ENCODE measurements at places on chromosomes 4 and X.

DNA sequence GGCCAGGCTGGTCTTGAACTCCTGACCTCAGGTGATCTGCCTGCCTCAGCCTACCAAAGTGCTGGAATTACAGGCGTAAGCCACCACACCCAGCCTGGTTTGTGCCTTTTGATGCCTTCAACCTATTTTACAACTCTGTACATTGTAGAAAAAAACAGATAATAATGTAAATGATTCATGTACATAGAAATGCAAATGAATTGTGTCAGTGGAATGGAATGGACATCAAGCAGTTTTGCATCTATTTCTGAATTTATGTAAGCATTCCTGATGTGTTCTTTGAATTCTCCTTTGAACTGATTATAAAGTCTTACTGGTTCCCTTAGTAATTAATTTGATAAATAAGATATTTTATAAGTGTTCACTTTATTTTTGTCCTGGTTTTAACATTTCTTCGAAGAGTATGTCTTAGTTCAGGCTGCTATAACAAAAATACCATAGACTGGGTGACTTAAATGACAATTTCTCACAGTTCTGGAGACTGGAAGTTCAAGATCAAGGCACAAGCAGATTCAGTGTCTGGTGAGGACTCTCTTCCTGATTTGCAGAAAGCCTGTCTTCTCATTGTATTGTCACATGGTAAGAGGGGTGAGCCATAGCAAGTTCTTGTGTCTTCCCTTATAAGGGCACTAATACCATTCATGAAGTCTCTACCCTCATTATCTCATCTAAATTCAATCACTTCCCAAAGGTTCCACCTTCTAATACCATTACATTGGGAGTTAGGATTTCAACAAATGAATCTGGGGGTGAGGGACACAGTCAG, 162.2 kb upstream of the S100G start:
- no peak for DNase-seq

DNA sequence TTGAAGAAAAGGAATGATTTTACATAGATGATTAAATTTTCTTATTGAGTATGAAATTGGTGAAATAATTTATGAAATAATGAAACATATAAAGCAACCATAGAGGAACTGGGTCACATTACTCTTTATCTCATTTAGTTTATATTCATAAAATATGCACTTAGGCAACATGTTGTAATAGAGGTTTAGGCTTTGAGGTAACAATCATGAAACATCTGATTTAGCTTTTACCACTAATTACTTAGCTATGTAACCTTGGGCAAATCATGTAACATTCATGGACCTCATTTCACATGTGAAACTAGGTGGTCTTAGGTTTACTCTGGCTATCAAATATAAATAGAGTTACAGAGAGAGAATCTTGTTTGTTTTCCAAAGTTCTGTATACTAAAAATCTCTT, 54.5 kb upstream of the SMARCA5 start:
- DNase-seq: no peak

GRCh38 chr4:69823048-69823447, 36.9 kb downstream of the SULT1E1 start:
- no peak for DNase-seq

- DNase-seq: no peak
Observed at GRCh38 chrX:108071578-108071977, 19.8 kb downstream of the PSMD10 start.

GRCh38 chr4:133058701-133059100, 90.4 kb upstream of the PCDH10 start:
- no peak for DNase-seq

DNA sequence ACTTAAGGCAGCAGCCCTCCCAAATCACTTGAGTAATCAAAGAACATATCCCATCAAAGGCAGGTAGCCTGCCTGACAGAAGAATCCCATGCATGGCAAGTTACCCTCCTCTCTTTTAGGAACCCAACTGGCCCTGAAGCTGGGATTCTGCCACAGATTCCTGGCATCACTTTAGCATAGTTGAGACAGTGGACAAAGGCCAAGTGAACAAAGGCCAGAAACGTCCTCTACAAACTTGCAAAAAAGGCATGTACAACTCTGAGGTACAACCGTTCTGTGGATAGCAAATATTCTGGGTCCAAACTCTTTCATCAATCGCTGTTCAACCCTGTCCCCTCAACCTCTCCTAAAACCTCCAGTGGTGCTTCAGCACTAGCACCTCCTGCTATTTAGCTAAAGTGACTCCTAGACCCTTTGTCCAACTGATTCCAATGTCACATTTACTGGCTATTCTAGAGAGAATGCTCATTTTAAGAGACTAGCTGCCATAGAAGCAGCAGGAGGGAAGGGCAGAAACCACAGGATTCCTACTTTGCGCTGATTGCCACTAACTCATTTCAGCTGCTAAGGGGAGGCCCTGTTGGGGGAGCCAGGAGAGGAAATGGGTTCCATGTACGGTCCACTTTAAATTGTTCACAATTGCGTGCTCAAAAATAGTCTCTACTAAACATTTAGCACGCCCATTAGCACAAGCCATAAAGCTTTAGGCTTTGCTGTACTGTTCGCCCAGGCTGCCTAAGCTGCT, 105.9 kb downstream of the SHROOM4 start:
- DNase-seq: no peak

DNA sequence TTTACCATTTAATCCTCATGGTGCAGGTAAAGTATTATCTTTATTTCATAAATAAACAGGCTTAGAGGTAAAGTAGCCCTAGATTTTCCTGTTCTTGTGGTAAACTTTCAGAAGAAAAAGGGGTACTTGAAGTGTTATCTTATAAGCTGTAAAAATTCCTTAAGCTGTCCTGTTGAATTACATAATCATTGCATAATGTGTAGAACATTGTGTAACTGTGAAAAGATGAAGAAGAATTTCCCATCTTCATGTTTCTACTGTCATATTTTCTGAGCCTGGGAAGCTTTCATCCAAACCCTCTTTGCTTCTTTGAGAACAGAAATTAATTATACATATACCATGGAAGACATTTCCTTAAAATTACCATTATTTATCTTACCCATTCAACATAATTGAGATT, 90.5 kb downstream of the ELOVL6 start:
- DNase-seq: peak; percentile 70

DNA sequence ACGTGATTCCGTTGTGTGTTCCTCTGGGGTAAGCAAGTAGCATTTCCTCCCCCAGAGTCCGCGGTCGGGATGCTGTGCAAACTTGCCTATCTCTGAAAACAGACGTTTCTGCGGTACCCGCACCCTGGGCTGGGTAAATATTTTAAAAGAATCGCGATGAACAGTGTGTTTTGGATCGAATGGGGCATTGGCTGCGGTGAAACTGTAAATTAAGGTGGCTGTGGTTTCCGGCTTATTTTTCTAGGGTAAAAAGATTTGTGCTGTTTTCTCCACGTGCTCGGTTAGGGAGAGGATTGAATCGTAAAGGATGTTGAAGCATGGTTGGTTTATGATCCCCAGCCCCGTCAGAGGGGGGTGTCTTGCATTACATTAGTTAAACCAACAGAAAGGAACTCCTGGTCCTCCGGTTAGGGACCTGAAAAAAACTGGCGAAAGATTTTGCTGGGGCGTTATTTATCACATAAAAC, 1.2 kb downstream of the HHIP start:
- no peak for DNase-seq

DNA sequence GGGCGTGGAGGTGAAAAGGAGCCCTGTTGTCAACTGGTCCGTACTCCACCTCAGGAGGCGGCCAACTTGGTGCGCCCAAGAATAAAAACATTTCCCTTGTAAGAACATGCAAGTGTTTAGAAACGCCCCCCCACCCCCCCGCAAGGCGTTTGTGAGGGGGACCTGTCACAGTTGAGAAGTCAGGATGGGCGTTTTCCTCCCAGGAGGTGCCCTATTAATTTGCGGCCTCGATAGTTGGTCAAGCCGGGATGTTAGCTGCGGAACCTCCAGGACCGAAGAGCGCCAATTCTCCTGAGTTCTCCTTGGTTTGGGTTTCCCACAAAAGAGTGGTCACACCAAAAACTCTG, 651 bp upstream of the SAP30 start:
- DNase-seq: no peak

GRCh38 chrX:68180579-68180978, 252.7 kb downstream of the OPHN1 start:
- DNase-seq: peak; percentile 44

DNA sequence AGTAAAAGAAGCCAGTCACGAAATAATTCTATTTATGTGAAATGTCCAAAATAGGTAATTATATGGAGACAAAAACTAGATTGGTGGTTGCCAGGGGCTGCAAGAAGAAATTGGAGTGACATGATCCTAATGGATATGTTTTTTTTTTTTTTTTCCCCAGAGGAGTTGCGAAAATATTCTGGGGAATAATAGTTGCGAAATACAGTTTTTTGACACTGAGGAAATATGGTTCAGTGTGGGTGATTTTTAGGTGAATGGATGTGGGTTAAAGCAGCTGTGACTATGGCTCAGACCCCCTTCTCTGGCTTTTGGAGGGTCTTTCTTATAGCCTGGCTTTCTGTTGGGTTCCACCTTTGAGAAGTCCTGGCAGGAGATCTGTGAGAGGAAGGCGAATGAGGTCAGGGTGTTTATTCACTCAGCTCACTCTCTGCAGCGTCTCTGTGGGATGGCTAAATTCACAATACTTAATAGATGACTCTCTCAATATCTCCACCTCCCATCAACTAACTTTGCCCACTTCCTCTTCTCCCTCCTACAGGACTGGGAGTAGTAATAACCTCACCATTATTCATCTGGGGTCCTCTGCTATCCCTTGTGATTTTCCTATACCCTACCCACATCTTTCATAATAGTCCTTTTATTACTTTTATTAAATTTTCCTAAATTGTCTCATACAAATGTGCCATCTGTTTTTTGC, 15.3 kb upstream of the RAB9B start:
- DNase-seq: no peak

GRCh38 chr4:188030401-188030800, 34.8 kb downstream of the ZFP42 start:
- no peak for DNase-seq

- DNase-seq: no peak
Observed at GRCh38 chrX:150643271-150643670, 49.9 kb upstream of the MTMR1 start.

- no peak for DNase-seq
Observed at GRCh38 chrX:136616987-136617685, 30.8 kb upstream of the CD40LG start.

DNA sequence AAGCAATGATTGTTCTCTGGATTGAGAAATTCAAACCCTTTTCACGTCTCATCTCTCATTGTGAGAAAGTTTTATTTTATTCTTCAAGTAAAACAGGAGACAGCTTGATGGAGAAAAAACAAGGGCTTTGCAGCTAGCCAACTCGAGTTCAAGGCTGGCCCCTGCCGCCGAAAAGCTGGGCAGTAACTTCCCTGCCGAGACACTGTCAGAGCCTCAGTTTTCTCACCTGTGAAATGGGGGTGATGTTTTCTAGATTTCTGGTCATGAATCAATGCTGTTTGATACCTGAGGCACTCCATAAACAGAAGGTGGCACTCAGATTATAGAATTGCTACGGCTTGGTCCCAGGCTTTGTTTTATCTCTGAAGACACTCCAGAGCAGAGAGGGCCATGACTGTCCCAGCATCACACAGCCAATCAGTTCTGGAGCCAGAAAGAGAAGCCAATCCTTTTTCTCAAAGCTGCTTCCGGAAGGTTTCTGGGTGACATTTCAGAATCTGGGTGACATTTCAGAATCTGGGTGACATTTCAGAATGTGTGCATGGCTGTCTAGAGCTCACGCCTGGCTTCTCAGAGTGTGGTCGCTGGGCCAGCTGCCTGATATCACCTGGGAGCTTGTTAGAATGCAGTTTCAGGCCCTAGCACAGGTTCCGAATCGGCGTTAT, 33.2 kb downstream of the HMX1 start:
- DNase-seq: no peak

DNA sequence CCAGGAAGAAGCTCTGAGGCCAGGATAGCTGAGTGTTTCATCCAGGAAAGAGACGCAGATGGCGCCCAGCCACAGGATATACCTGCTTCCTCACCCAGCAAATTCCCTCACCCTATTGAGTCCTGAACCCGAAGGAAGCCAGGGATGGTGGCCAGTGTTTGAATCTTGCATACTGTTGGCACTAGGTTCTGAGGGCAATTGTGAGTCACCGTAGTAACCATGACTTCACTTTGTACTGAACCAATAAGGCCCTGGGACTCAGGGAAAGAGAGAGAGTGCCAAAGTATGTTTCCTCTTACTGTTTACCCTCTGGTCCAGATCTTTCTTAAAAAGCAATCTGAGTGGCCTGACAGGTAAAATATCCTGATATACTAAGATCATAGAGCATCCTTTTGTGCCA, 25.6 kb upstream of the SMIM10L2A start:
- no peak for DNase-seq

GRCh38 chrX:130321550-130321949, 18.2 kb upstream of the SLC25A14 start:
- DNase-seq: no peak

GRCh38 chrX:1472975-1473374, 20.3 kb upstream of the ASMTL start:
- no peak for DNase-seq

DNA sequence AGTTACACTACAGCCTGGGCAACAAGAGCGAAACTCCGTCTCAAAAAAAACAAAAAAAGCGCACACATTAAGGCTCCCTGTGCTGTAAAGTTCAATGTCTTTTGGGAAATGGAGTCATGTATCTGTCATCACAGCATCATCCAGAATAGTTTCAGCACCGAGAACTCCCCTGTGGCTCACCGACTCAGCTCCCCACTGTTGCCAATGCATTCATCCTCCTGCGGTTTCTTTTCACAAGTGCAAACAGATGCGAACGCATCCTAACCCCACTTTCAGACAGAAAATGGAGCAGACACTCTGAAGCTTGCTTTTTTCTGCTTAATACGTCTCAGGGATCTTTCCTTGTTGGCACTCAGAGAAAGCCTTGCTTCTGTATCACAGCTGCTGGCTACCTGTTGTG, 13.8 kb upstream of the SH3TC1 start:
- no peak for DNase-seq

DNA sequence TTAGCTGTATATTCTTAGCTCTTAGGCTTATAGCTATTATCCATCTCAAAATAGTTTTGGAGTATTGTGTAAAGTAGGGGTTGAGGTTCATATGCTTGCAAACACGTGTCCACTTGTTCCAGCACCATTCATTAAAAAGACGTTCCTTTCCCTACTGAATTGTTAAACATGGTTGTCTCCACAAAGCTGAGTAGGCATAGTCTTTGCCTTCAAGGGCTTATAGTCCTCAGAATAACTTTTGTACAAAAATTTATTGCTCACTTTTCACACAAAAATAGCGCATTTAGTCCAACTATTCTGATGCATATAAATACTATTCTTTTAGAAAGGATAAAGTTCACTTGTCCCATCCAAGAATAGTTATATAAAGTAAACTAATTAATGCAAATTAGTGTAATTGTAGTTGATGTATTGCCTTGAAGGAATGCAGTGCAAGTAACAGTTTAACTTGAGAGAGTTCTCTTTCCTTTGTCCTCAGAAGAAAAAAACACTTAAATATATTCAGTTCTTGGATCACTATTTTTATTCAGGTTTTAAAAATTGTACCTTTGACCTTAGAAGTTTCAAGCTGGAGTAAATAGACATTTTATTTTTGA, 14.1 kb downstream of the LRIT3 start:
- DNase-seq: no peak

DNA sequence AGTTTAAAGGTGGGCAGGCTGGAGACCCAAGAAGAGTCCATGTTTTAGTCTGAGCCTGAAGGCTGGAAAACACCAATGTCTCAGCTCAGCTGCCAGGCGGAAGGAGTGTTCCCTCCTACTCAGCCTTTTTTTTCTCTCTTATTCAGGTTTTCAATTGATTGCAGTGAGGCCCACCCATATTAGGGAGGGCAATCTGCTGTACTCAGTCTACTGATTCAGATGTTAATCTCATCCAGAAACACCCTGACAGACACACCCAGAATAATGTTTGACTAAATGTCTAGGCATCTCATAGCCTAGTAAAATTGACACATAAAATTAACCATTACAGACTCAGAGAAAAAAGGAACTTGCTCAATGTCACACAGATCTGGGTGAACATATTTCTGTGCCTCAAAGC, 347.1 kb downstream of the GBA3 start:
- DNase-seq: no peak

All from inflammatory macrophage treated with lipopolysaccharide for 1 hour (primary cell).